RWPE1 (cell line): ENCODE measurements at places on chromosomes 1 and 21.

GRCh38 chr1:246658567-246658966 is 65.6 kb upstream of the SCCPDH start:
- DNase-seq, result no peak

- no peak for DNase-seq
Measured at GRCh38 chr1:86872086-86872485, 41.8 kb downstream of the SELENOF start.

- DNase-seq, result peak; percentile 24
Measured at GRCh38 chr1:91803847-91804545, 82.0 kb downstream of the TGFBR3 start.

DNA sequence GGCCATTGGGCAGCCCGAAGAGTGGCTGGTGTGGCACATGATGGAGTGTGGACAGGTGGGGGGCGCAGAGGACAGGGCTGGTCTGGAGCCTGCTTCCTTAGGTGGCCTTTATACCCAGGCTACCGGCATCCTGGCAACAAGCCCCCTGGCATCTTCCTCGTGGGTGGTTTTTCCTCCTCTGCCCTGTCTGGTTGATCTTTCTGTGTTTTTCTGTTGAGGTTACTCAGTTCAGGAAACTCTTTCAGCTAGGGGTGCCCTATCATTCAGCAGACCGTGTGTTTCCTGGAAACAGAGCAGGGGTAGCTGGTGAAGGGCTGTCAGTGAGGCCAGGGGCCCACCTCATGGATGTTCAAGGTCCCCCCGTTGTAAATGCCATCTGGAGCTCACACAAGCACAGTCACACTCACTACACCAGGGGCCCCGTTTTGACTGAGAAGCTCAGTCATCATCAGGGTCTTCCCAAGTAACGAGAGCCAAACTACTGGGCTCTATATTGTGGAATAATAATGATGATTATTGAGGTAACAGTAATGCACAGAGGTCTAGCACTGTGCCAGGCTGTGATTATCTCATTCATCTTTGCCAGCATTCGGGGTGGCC is at the start of gene KRTAP12-4:
TSS of gene KRTAP12-4 (minus strand) at position 84 of the 600 bp plus-strand sequence. CDS start at position 39, 45 bp downstream.
- DNase-seq, result no peak

DNA sequence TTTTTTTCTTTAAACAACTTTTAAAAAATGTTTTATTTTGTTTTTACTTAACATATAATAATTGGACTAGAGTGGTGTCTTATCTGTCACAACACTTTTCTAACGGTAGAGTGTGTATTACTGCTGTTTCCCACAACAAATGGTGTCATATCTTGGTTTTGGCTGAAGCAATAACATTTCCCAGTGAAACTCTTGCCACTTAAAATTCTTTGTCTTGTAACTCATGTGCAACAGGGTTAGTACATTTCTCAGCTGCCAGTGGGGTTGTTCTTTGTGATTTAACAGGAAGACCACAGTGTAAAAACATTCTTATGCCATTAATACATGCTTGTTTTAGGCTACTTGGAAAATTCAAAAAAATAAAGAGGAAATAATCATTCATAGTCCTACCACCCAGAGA is 43.5 kb downstream of the ALPL start:
- no peak for DNase-seq

DNA sequence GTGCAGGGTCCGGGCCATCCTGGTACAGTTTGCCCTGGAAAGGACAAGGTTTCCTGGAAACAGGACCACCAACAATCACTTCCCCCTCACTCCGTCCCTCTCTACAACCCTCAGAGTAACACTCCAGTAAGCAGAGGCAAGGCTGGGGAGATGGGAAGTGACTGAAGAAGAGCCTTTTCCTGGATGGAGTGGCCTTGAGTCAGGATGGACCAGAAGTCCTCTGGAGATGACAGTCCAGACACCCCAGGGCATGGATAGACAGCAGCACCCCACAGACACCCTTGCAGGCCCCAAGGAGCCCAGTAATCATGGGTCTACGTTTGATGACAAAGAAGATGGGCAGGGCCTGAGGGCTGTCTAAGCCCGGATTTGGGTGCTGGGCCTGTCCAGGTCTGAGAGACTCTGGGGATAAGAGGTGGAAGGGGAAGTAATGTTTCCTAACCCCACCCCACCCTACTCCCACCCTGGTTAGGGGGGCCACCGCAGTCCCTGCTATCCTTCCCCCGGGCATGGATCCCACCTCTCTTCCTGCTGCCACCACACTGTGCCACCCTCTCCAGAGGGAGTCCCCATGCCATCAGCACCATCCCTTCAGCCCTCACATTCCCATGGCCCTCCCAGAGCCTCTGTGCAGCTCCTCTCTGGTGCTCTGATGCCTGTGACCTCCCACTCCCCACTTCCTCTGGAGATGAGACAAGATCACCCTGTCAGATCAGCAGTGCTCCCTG is 7.2 kb upstream of the S100A8 start:
- no peak for DNase-seq

DNA sequence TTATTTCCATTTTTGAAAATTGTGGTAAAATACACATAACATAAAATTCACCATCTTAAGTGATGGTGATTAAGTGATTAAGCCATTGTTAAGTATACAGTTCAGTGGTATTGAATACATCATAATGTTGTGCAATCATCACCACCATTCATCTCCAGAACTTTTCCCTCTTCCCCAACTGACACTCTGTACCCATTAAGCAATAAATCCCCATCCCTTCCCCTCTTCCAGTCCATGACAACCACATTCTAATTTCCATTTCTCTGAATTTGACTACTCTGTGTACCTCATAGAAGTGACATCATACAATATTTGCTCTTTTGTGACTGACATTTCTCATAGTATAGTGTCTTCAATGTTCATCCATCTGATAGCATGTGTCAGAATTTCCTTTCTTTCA is 124.8 kb downstream of the DISC1 start:
- no peak for DNase-seq

DNA sequence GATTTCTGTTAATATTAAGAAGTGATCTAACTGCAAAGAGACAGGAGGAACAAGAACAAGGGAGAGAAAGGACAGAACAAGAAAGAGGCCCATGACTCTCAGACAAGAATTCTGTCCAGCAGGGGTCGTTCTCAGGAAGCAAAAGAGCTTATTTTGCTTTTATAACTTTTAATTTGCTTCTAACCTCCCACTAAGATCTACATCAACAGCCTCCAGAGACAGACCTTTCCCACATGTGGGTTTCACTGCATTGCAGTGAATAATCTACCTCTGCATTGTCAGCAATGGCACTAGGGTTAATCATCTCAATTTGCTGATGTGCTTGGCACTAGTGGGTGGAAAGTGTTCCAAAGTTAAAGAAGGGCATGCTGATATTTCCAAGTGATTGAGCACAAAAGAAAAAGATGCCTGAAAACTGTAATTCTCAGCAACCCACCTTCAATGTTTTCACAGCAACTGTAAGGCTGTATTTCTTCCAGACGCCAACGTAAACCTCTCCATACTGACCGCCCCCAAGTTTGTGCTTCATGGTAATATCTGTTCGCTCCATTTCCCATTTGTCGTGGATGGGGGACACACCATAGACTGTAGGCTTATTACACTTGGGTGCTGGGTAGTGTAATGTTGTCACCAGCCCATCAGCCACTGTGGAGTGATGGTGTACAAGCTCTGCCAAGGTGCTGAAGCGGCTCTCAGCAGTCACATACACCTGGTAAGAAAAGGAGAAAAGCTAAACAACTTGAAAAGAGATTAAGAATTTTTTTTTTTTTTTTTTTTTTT is 39.5 kb downstream of the TOR3A start:
- no peak for DNase-seq

GRCh38 chr1:172513479-172513878 is 19.5 kb upstream of the SUCO start:
- no peak for DNase-seq

DNA sequence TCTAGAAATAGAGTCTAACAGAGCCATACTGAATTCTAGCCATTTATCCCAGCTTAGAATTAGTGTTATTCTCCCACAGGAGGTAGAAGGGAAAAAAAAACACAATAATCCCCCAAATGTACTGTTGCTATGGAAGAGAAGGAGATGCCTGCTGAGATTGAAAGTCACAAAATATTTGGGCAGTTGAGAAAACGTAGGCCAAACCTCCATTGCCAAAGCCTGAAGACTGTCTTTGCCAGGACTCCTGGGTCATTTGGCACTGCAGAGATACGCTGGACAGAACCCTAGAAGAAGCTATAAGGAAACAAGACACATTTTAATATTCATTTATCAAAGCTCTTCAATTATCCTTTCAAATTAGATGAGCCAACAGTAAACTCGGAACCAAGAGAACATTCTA is 22.3 kb downstream of the BARHL2 start:
- DNase-seq, result no peak

- DNase-seq, result no peak
Measured at GRCh38 chr1:41766546-41766945, 152.2 kb downstream of the HIVEP3 start.

- no peak for DNase-seq
Measured at GRCh38 chr1:234213658-234214128, 159.6 kb upstream of the COA6 start.

DNA sequence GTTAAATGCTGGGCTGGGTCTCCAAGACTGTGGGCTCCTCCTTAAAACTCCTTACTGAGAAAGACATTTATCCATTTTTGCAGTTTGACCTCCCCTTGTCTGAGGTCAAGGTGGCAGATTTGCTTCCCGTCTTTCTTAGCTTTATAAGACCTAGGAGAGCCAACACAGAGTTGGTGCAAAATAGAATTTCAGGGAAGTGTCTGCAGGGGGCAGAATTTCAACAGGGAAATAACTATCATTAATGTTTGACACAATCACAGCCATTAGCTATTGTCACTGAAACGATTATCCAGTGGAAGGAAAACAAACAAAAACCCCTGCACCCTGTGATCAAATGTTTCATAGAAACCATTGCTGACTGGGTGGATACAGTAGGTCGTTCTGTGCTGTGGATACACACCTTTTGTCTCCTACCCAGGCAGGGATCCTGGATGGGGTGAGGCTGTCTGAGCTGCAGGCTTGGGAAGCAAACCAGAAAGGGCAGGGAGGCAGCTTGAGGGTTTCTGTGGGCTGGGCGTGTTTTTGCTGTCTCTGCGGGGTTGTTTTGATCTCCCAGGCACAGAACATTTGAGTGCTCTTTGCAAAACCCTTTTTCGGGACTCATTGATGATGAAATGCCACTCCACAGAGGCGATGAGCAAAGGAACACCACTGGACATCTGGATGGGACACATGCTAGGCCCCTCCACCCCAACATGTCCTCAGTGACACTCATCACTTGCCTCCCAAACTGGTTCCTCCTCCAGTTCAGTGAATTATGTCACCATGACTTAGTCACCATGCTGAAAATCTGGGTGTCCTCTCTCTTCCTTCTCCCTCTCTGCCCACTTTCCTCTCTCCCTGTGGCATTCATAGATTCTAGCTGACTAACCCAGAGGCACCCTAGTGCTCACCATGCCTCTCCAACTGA is 94.2 kb upstream of the SERBP1 start:
- no peak for DNase-seq

- DNase-seq, result no peak
Measured at GRCh38 chr1:204255225-204255624, 41.4 kb upstream of the GOLT1A start.

- no peak for DNase-seq
Measured at GRCh38 chr1:69569175-69569541, 1.4 kb downstream of the LRRC7 start.

GRCh38 chr1:94418664-94419655 is 771 bp downstream of the ABCD3 start:
- DNase-seq, result peak; percentile 22

DNA sequence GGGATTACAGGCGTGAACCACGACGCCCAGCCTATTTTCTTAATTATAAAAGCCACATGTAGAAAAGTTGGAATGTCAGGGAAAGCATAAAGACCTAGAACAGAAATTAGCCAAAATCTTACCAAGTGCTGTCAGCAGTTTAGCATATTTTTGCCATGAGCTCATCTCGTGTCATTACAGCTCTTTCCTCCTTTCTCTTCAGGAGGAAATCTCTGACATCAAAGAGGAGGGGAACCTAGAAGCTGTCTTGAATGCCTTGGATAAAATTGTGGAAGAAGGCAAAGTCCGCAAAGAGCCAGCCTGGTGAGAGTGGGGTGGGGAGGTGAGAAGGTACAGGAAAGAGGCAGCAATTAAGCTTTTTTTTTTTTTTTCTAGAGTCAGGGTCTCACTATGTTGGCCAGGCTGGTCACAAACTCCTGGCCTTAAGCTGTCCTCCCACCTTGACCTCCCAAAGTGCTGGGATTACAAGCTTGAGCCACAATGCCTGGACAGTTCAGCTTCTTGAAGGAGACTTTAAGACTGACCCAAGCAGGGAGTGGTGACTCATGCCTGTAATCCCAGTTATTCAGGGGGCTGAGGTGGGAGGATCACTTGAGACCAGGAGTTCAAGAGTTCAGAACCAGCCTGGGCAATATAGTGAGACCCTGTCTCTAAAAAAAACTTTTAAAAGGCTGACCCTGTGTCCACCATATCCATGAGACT is 8.4 kb upstream of the BGLAP start:
- no peak for DNase-seq

DNA sequence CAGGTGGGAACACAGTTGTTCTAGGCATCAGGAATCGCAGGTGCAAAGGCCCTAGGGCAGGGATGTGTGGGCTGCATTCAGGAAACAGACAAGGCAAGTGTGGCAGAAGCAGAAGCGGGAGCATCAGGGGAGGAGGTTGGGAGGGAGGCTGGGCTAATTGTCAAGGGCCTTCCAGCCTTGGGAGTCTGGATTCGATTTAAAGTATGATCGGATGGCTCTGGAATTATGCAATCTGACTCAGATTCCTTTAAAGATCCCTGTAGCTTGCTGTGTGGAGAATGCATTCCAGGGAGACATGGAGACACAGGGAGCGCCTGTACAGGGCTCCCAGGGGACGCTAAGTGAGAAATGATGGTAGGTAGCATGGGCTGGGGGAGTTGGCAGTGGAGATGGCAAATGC is 86.5 kb downstream of the LACTBL1 start:
- no peak for DNase-seq

- no peak for DNase-seq
Measured at GRCh38 chr1:87000460-87000859, 86.0 kb downstream of the HS2ST1 start.

DNA sequence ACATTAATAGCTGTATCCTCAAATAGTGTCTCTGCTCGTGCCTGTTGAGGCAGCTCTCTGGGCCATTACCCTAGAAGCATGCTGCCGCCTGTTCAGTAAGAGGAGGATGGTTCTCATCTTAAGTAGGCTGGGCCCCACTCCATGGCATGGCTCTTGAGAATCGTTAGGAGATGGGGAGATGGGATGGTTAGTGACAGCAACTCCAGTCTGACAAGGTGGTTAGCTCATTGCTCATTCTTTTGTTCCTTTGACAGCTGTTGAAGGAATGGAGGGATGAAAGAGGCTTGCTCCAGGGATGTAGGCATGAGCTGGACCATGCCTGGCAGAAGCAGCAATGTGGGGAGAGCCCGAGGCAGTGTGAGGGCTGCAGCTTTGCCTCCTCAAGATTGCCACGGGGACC is 68.2 kb downstream of the MAP10 start:
- no peak for DNase-seq
